SHP77 (cell line): ENCODE measurements at places on chromosomes 13 and 19.
A peak's percentile ranks its signal among the peaks of the same experiment; 100 is the strongest.

GRCh38 chr19:1860042-1860775, 3.2 kb downstream of the KLF16 start:
- no peak for DNase-seq

DNA sequence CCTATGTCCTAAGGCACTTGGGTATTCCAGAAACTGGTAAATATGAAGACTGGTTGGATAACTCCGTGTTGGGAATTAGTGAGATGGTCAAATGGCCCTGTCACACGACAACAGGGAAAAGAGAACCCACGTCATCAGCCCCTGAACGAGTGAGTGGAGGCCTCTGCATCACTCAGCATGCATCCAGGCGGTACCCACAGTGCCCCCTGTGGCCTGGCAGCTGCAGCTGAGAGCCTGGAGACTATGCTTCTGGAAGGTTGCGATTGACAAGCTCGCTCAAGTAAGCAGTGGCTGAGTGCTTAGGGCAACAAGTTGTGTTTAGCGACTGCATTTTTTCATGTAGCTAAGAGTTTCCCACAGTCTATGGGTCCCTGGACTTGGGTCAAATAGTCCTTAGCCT, 55.9 kb downstream of the COL4A2 start:
- no peak for DNase-seq

DNA sequence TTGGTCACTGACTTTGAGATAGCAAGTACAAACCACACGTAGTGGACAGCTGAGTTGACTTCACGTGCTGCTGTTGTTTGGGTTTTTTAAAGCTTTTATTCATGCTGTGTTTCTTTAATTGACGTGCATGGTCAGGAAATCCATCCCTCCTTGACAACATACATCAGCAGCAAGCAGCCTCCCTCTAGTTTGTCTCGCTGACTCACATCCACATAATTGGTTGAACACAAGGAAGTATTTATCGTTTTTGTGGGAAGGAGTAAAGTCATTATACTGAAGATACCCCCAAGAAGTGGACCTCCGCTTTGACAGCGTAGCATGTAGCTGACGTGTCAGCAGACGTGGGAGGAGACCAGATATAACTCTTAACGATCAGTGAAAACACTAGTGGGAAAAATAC, 355.8 kb downstream of the MYO16 start:
- no peak for DNase-seq

DNA sequence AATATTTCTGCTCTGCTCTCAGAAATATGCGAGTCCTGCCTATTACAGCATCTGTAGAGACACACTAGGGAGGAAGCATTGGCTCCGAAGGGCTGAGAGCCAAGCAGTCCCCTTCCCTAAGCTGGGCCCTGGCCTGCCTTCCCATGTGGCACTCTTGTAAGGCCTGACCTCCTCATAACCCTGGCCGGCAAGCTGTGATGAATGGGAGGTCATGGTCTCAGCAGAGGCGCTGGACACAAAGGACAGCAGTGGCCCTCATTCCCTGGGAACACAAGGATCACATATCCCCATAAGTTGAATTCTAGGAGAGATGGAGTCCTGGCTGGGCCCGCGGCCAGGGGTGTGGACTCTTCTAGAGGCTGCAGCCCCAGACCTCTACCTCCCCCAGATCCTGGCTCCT, 483.3 kb downstream of the ZNF536 start:
- no peak for DNase-seq

- no peak for DNase-seq
Measured at GRCh38 chr19:56637976-56638555, 4.9 kb upstream of the SMIM17 start.

DNA sequence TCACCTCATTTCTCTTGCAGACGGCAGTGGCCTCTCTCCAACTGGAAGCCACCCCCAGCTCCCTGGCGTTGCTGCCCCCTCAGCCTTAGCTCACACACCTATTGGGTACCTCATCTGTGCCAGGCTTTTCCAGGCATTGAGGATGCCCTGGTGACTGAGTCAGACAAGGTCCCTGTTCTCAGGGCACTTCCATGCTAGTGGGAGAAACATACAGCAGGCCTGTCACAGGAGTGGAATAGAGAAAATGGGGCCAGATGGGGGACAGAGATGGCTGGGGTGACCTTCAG, 33.9 kb downstream of the CAPN12 start:
- no peak for DNase-seq

- no peak for DNase-seq
Measured at GRCh38 chr19:2239771-2240770, 3.4 kb downstream of the SF3A2 start.

DNA sequence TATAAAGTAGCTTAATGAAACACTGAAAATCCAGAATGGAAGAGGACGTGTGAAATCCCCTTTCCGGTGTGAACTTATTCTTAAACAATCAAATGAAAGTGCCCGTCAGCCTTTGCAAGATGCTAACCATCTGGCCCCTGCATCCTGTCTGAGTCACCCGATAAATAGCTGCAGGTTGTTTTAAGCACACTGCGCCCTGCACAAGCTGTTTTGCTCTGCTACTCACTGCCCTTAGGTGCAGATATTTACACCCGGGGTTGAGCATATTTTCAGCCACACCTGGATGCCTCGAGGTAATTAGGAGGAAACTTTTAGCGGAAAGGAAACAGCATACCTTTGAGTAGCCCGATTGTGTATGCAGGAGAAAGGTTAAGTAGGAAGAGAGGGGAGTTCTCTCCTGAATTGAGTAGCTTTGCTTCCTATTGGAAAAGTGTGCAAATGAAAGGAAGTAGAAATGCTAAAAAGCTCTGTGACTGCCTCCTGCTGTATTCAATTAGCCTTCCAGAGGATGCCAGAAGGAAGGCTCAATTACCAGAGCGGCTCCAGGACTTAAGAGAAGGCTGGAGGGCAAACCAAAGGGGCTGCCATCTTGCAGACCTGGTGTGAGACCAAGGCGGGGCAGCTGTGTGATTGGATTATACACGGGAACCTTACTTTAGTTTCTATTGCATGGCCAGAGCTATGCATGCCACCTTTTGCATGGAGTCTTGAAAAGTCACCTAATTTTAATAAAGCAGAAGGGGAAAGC, 42.5 kb downstream of the IRS2 start:
- peak; percentile 91 for DNase-seq

DNA sequence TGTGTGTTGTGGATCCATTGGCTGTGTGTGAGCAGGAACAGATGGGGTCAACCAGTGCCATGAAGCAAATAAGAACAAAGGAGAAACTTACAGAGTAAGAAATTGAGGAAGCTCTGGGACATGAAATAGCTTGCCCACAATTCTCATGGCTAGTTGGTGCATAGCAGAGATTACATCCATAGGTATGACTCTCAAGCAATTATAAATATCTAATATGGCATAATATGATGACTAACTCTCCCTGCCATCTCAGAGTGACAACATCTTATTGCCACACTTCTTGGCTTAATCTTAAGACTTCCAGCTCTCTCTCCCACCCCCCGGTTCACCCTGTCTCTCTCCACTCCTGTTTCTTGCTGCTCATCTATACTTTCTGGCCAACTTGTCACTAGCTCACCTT, 53.3 kb downstream of the OXGR1 start:
- no peak for DNase-seq
